ENCODE measurements at places on chromosomes 2 and 18.

DNA sequence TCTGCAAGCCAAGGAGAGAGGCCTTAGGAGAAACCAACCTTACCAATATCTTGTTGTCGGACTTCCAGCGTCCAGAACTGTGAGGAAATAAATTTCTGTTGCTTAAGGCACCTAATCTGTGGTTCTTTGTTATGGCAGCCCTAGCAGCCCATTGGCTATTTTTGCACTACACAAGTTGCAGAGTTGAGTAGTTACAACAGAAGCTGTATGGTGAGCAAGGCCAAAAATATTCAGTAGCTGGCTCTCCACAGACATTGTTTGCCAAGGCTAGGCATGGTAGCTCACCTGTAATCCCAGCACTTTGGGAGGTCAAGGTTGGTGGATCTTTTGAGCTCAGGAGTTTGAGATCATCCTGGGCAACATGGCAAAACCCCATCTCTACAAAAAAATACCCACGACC, 27.1 kb upstream of the SCYGR1 start:
- DNase-seq: no peak
- no peak overlapping the region for H3K4me3 ChIP-seq
- H3K27me3 ChIP-seq: no peaks in the 10 kb centered on the region

DNA sequence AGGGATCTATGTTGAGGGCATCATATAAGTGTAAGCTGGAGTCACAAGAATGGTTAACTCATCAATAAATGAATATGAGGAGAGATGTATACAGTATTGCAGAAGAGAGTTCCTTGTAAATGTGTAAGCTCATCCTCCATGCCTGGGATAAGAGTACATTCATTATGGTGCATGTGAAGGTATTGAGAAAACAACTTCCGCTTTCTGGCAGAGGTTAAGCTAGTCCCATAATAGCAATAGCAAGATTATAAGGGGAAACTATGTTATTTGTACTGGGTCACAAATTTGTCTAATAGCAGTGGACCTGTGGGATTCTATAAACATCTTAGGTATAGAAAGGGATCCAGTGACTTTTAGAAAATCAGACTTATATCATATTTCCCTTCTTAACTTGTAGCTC, 44.1 kb downstream of the SCN2A start:
- H3K4me3 ChIP-seq: no peak overlapping the region
- no peaks in the 10 kb centered on the region for H3K36me3 ChIP-seq
- no peak for DNase-seq
- no peaks in the 10 kb centered on the region for H3K27me3 ChIP-seq
- H3K4me1 ChIP-seq: no peaks in the 10 kb centered on the region
- no peak overlapping the region for H3K27ac ChIP-seq

DNA sequence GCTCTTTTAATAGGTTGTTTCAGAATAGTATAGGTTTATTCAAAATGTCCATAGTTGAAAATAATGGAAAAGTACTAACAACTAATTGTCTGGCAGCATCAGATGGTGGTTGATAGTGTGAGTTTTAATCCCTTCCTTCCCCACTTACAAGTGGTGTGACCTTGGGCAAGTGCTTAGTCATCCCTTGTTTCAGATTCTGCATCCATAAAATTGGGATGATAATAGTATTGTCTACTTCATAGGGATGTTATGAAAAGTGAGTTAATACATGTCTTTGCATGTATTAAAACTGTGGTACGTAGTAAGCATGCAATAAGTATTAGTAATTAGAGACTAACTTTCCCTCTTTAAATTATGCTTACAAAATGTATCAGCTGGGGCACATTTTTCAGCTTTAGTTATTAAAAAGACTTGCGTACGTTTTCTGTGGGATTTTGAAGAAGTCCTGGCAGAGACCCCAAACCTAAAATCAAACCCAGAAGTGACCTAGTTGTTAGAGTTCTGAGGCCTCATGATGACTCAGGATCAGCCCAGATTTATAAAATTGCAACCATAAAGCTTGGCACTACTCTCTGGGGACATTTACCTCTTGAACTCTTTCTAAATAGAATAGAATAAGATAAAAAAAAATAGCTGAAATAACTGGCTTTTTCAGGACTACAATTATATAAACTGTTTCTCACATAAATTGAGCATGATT, 8.6 kb downstream of the ITGA4 start:
- H3K4me1 ChIP-seq: peaks cover 60% of the 10 kb centered on the region
- H3K36me3 ChIP-seq: no peaks in the 10 kb centered on the region

GRCh38 chr2:8054070-8054469, 627.8 kb upstream of the ID2 start:
- no peak for DNase-seq
- no peak overlapping the region for H3K27ac ChIP-seq
- H3K27me3 ChIP-seq: no peaks in the 10 kb centered on the region
- no peak overlapping the region for H3K4me3 ChIP-seq
- no peaks in the 10 kb centered on the region for H3K4me1 ChIP-seq
- H3K36me3 ChIP-seq: no peaks in the 10 kb centered on the region

DNA sequence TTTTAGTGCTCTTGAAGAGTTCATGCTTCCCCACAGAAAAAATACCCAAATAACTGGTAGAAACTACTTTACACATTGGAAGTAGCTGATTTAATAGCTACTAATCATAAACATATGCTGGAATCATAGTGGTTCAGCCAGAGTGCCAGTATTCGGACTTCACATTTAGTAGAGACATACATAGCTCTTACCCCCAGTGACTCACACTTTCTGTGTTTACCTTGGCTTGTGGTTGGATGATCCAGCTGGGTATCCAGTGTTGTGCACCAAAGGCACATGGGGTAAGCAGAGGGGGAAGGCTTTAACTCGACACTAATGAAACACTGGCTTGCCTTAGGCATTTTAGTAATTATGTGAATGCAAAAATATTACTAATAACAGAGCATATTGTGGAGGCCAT, 18.1 kb downstream of the ARHGAP28 start:
- H3K4me3 ChIP-seq: no peak overlapping the region
- H3K4me1 ChIP-seq: no peaks in the 10 kb centered on the region
- no peaks in the 10 kb centered on the region for H3K27me3 ChIP-seq
- no peak overlapping the region for H3K27ac ChIP-seq
- no peak for DNase-seq

DNA sequence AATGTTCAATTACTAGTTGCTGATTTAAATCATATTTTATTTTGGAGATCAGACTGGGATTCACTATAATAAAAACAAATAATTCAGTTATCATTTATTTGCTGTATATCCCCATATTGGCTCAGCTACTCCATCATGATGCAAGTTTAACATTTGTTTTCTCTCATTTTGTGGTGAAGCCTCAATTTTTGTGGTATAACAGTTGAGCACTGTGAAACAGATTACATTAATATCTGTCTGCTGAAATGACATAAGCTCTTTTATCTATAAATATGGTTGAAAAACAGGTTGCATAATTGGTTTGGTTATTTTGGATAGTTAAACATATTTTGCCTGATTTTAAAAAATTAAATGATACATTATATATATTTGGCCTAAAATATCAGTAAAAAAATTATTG, 67.7 kb downstream of the DPP4 start:
- H3K36me3 ChIP-seq: peaks cover 16% of the 10 kb centered on the region
- H3K4me3 ChIP-seq: no peak overlapping the region
- H3K4me1 ChIP-seq: peaks cover 28% of the 10 kb centered on the region
- no peak for DNase-seq

DNA sequence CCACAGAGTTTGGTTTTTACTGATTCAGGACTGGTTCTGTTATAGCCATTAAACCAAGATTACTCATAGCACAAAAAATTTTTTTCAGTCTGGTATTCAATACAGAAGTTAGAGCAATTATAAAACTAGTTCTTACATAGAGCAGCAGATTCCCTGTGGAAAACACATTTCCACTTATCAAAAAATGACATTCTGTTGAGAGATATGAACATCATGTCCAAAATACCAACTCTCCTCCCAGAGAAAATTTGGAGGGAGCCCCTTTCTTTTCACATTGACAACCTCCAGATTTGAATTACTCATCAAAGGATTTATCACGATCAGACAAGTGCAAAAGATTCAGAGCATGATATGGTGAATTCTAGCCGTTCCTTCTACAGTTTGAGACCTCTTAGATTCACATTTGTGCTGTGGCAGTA, 126.8 kb upstream of the SERPINE2 start:
- no peaks in the 10 kb centered on the region for H3K36me3 ChIP-seq
- no peak overlapping the region for H3K4me3 ChIP-seq
- DNase-seq: no peak
- no peak overlapping the region for H3K27ac ChIP-seq

DNA sequence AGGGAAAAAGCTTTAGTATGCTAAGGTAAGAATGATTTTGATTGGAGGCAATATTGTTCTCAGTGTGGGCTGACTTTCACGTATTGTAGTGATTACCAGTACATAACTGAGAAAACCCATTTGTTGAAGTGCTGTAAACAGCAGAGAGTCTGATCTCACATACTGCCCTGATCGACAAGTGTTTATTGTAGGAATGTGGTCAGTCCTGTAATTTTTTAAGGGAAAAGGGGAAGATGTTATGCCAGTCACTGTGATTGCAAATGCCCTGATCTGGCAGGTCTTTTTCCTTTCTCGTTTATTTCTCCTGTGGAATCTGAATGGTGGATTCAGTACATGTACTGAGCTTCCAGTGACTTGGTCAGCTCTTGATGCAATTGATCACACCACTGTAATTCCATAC, 11.5 kb downstream of the SPATS2L start:
- no peaks in the 10 kb centered on the region for H3K36me3 ChIP-seq
- DNase-seq: no peak
- no peak overlapping the region for H3K27ac ChIP-seq
- H3K4me1 ChIP-seq: no peaks in the 10 kb centered on the region
- no peak overlapping the region for H3K4me3 ChIP-seq
- H3K27me3 ChIP-seq: no peaks in the 10 kb centered on the region
